ENCODE measurements at places on chromosomes 5 and 9.
A peak's percentile ranks its signal among the peaks of the same experiment; 100 is the strongest.

GRCh38 chr9:117278020-117278419 is 136.8 kb downstream of the ASTN2 start:
- no peak overlapping the region for H3K27ac ChIP-seq
- no peaks in the 10 kb centered on the region for H3K36me3 ChIP-seq
- DNase-seq, result no peak
- no peaks in the 10 kb centered on the region for H3K27me3 ChIP-seq

GRCh38 chr5:39092581-39093351 is 18.6 kb upstream of the RICTOR start:
- H3K36me3 ChIP-seq, result no peaks in the 10 kb centered on the region
- H3K4me3 ChIP-seq, result no peak overlapping the region
- no peak overlapping the region for H3K27ac ChIP-seq

GRCh38 chr5:8347984-8348383 is 479.0 kb downstream of the MTRR start:
- no peaks in the 10 kb centered on the region for H3K36me3 ChIP-seq
- DNase-seq, result no peak
- H3K27me3 ChIP-seq, result no peaks in the 10 kb centered on the region
- H3K4me3 ChIP-seq, result no peak overlapping the region
- no peaks in the 10 kb centered on the region for H3K4me1 ChIP-seq

- peaks cover 6% of the 10 kb centered on the region for H3K4me1 ChIP-seq
- no peak overlapping the region for H3K4me3 ChIP-seq
- no peak for DNase-seq
- no peaks in the 10 kb centered on the region for H3K27me3 ChIP-seq
- H3K36me3 ChIP-seq, result no peaks in the 10 kb centered on the region
Measured at GRCh38 chr9:110936719-110937452, 101.4 kb downstream of the LPAR1 start.

DNA sequence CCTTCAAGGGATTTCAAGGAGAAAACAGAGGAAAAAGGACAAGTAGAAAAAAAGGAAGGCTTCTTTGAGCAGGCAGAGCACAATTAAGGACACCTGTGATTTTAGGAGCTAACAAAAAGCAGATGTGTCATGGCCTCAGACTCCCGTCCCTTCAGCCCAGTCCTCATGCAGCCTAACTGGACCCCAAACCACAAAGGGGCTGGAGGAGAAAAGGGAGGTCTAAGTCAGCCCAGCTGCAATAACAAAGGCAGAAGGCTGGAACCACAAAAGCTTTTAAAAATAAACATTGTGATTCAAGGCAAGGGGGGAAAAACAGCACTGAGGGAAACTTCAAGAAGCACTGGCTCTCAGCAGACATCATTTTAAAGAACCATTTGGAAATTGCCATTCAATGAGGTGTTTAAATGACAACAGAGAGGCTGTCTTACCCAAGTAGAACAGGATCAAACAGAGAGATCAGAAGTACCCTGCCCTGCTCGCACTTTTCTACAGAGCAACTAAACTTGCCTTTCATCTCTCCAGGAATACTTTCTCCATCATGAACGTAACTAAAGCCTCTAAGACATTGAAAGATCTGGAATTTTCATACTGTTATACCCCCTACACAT is 89.3 kb downstream of the SEMA5A start:
- H3K27me3 ChIP-seq, result no peaks in the 10 kb centered on the region
- no peak for DNase-seq
- H3K4me1 ChIP-seq, result no peaks in the 10 kb centered on the region
- no peak overlapping the region for H3K27ac ChIP-seq
- H3K4me3 ChIP-seq, result no peak overlapping the region
- no peaks in the 10 kb centered on the region for H3K36me3 ChIP-seq

DNA sequence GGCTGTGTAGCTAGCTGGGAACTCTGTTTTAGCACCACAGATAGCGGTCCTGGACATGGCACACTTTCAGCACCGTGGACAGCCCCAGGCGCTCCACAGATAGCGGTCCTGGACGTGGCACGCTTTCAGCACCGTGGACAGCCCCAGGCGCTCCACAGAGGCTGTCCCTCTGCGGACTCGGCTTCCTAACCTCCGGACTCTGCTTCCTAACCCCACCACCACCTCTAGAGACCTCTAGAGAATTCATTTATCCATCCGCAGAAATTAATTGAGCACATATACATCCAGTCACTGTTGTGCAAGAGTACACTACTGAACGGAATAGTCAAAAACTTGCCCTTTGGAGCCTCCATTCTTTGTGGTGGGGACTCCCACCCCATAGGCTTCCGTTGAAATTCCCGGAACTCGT is 27.4 kb downstream of the UNC5A start:
- DNase-seq, result peak; percentile 90
- no peaks in the 10 kb centered on the region for H3K4me1 ChIP-seq
- H3K27me3 ChIP-seq, result peaks cover 7% of the 10 kb centered on the region

DNA sequence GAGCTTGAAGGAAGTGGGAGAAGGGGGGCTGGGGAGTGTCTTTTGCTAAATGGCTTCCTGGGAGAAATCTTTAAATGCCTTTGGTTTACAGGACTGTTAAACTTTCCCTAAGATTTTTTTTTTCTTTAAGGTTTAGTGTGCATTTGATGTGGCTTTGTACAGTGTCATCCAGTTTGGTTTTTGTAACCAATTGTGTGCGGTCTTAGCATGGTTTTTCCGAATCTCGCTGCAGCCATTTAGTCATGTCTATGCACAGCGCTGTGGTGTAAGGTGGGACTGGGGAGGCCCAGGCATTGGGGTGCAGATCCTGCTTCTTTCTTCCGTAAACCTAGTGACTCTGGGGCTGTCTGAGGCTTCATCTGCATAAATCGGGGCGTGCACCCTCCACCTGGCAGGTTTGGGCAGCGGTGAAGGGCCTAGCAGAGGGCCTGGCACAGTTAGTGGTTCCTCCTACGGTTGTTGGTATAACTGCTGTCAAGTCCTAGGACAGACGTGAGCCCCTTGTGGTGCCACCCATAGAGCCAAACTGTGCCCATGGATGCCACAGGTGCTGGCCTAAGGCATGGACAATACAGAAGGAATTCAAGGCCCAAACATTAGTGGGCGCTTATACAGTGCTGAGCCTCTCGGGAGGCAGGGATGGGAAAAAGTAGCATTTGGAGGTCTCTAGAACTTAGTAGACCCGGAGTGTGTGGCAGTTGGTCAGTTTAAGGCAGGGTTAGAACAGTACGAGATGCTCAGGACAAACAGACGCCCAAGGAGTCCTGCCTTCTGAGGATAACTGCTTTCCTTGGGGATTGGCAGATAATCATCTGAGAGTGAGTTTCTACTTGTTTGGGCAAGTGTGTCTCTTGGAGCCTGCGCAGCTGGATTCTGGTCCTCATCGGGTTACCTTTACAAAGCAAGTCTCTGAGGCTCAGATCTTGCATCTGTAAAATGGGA is 1.5 kb downstream of the PRRC2B start:
- H3K4me1 ChIP-seq, result peaks cover 66% of the 10 kb centered on the region
- peak overlapping the region; percentile 97 for H3K4me3 ChIP-seq
- H3K36me3 ChIP-seq, result peaks cover 34% of the 10 kb centered on the region
- DNase-seq, result peak; percentile 87

DNA sequence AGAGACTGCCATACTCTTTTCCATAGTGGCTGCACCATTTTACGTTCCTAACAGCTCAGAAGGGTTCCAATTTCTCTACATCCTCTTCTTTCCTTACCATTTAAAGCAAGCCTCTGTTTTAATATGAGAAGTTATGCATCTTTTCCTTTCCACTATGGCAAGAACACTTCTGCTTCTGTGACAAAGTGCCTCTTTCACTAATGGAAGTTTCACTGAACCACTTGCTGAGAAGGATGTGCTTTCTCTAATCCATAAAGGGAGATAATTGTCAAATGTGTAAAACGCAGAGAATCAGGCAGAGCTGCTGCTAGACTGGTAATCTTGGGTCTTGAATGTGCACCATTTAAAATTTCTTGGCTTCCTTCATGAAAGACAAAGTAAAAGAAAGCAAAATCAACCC is 131.6 kb downstream of the PJA2 start:
- no peak overlapping the region for H3K4me3 ChIP-seq
- no peak overlapping the region for H3K27ac ChIP-seq
- H3K36me3 ChIP-seq, result no peaks in the 10 kb centered on the region
- no peaks in the 10 kb centered on the region for H3K4me1 ChIP-seq
- H3K27me3 ChIP-seq, result no peaks in the 10 kb centered on the region

- H3K36me3 ChIP-seq, result no peaks in the 10 kb centered on the region
- H3K27me3 ChIP-seq, result no peaks in the 10 kb centered on the region
- no peak for DNase-seq
- H3K4me3 ChIP-seq, result no peak overlapping the region
- H3K4me1 ChIP-seq, result no peaks in the 10 kb centered on the region
Measured at GRCh38 chr9:92429836-92430235, 5.6 kb upstream of the OMD start.

DNA sequence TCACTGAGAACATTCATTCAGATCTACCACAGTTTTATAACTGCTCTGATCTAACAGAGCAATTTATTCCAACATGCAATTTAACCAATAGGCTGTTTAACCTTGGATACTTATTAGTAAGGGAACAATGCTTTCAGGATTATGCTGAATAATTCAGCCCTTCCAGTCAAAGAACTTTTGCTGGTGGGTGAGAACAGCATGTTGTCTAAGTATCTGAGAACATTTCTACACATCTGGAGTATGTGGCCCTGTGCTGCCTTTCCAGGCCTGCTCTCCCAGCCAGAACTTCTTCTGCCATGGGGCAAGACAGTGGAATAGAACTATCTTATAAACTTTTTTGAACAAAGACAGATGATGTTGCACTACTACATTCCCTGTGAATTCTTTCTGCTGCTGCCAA is 55.8 kb downstream of the NFIB start:
- H3K27ac ChIP-seq, result no peak overlapping the region
- no peak overlapping the region for H3K4me3 ChIP-seq
- no peaks in the 10 kb centered on the region for H3K27me3 ChIP-seq
- no peaks in the 10 kb centered on the region for H3K4me1 ChIP-seq
- DNase-seq, result no peak
- H3K36me3 ChIP-seq, result no peaks in the 10 kb centered on the region

- peaks cover 6% of the 10 kb centered on the region for H3K4me1 ChIP-seq
- H3K36me3 ChIP-seq, result peaks cover 6% of the 10 kb centered on the region
- no peak overlapping the region for H3K4me3 ChIP-seq
- no peak overlapping the region for H3K27ac ChIP-seq
- no peaks in the 10 kb centered on the region for H3K27me3 ChIP-seq
- no peak for DNase-seq
Measured at GRCh38 chr5:35647128-35647527, 29.5 kb downstream of the SPEF2 start.

- peaks cover 35% of the 10 kb centered on the region for H3K36me3 ChIP-seq
- no peak for DNase-seq
- H3K27me3 ChIP-seq, result no peaks in the 10 kb centered on the region
- H3K4me3 ChIP-seq, result no peak overlapping the region
- H3K4me1 ChIP-seq, result peaks cover 6% of the 10 kb centered on the region
- H3K27ac ChIP-seq, result no peak overlapping the region
Measured at GRCh38 chr5:78221467-78221866, 73.0 kb downstream of the AP3B1 start.

DNA sequence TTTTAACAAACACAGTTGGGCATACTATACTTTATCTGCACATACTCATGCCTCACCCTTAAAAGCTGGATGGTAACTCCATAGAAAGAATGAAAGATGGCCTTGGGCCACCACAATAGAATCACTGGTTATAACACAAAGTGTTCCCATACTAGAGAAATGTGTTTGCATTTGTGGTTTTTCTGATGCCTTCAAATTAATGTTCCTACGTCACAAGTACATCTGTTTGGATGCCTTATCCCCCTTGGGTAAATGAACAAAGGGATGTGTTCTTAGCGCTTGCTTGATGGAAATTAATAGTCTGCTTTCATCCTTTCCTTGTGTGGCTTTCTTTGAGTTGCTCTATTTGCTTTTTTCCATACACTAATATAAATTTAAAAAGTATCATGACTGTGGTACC is 291.1 kb upstream of the PDE4D start:
- no peak overlapping the region for H3K4me3 ChIP-seq
- no peak overlapping the region for H3K27ac ChIP-seq
- DNase-seq, result no peak

- H3K27me3 ChIP-seq, result peaks cover 5% of the 10 kb centered on the region
- no peak overlapping the region for H3K4me3 ChIP-seq
- no peak overlapping the region for H3K27ac ChIP-seq
- no peaks in the 10 kb centered on the region for H3K4me1 ChIP-seq
Measured at GRCh38 chr9:101354143-101354764, 30.6 kb downstream of the BAAT start.

GRCh38 chr5:159459951-159460538 is 129.8 kb upstream of the IL12B start:
- peaks cover 36% of the 10 kb centered on the region for H3K4me1 ChIP-seq
- no peak for DNase-seq
- no peak overlapping the region for H3K4me3 ChIP-seq
- H3K27ac ChIP-seq, result no peak overlapping the region
- H3K36me3 ChIP-seq, result no peaks in the 10 kb centered on the region
- peaks cover 25% of the 10 kb centered on the region for H3K27me3 ChIP-seq

DNA sequence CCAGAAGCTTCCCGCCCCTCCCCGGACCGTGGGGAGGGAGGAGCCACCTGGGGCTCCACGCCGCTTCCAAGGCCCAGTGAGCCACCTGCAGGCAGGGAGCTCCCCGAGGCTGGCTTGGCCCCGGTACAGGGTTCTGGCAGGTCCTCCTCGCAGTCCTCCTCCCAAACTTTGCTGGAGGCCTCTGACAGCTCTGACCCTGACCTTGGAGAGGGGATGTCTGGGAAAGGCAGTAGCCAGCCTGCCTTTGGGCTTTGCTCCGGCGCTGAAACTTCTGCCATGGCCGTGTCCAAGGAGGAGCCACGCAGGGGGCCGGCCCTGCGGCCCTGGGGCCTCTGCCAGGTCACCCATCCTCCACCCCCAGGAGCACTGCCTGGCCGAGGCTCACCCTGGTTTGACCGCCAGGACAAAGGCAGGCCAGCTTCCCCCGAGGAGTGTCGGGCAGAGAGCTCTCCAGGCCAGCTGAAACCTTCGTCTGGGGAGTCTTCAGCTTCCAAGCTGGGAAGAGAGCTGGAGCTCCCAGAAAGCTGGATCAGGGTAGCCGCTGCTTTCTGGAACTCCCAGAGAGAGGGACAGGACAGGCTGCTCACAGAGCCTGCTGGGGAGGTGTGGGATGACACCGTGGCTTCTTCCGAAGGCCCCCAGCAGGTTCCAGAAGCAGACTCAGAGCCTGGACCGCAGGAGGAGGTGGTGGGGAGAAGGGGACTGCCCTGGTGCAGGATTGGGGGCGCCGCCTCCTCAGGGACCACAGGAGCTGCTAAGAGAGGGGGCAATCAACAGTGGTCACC is 9.0 kb upstream of the QSOX2 start:
- no peak overlapping the region for H3K4me3 ChIP-seq
- no peaks in the 10 kb centered on the region for H3K36me3 ChIP-seq
- no peaks in the 10 kb centered on the region for H3K4me1 ChIP-seq
- H3K27ac ChIP-seq, result no peak overlapping the region

GRCh38 chr5:152956943-152957613 is 533.4 kb upstream of the GRIA1 start:
- no peaks in the 10 kb centered on the region for H3K4me1 ChIP-seq
- H3K27me3 ChIP-seq, result no peaks in the 10 kb centered on the region
- no peak for DNase-seq
- no peak overlapping the region for H3K4me3 ChIP-seq
- no peaks in the 10 kb centered on the region for H3K36me3 ChIP-seq

DNA sequence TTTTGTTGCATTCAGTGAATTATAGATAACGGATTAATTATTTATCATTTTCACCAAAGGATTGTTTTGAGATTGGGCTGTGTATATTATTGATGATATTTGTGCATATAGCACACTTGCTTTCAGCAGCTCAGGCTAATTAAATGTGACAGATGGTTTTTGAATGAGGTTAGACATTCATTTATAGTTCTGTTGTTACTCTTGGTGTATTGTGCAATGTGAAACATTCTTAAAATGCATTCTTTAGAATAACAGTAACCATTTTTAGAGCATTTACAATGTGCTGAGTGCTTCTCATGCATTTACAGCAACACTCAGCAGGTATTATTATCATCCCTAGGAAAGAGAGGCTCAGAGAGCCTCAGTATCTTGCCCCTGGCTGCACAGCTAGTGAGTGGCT is 23.8 kb downstream of the NANS start:
- no peak for DNase-seq
- H3K27ac ChIP-seq, result no peak overlapping the region
- no peaks in the 10 kb centered on the region for H3K27me3 ChIP-seq
- H3K4me1 ChIP-seq, result peaks cover 43% of the 10 kb centered on the region

Measured in activated CD8-positive, alpha-beta T cell treated with anti-CD3 and anti-CD28 coated beads, Interleukin-2, amount 10 ng/mL, durations not matched to agents 7 days and 5 days (primary cell).